ENCODE measurements at places on chromosomes 12 and 14.

DNA sequence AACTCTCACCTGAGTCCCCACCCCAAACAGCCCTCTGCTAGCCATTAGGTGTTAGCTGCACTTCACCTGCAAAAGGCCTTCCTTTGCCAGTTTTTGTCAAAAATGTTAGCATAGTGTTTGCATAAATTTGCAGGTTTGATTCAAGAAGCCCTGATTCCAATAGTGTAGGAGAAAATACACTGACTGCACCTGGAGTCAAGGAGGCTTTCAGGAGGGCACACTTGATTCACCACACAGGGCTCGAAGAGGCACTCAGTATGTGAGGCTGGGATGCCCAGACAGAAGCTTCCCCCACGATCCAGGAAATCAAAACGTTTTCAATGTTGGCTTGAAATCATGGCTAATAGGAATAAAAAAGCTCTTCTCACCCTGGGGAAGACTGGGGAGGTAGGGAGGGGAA lies 40.5 kb upstream of the DDX11 start:
- DNase-seq: no peak

- no peak for DNase-seq
These were observed 72.4 kb downstream of the MAP1LC3B2 start for GRCh38 chr12:116631619-116632018.

GRCh38 chr12:12326262-12326661 lies 23.8 kb downstream of the MANSC1 start:
- DNase-seq: no peak

DNA sequence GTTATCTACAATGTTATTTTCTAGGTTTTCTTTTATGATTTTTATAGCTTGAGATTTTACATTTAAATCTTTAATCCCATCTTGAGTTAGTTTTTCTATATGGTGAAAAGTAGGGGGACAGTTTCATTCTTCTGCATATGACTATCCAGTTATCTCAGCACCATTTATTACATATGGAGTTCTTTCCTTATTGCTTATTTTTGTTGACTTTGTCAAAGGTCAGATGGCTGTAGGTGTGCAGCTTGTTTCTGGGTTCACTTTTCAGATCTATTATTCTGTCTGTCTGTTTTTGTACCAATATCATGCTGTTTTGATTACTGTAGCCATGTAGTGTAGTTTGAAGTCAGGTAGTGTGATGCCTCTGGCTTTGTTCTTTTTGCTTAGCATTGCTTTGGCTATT lies 477.3 kb downstream of the TMEM117 start:
- DNase-seq: no peak

DNA sequence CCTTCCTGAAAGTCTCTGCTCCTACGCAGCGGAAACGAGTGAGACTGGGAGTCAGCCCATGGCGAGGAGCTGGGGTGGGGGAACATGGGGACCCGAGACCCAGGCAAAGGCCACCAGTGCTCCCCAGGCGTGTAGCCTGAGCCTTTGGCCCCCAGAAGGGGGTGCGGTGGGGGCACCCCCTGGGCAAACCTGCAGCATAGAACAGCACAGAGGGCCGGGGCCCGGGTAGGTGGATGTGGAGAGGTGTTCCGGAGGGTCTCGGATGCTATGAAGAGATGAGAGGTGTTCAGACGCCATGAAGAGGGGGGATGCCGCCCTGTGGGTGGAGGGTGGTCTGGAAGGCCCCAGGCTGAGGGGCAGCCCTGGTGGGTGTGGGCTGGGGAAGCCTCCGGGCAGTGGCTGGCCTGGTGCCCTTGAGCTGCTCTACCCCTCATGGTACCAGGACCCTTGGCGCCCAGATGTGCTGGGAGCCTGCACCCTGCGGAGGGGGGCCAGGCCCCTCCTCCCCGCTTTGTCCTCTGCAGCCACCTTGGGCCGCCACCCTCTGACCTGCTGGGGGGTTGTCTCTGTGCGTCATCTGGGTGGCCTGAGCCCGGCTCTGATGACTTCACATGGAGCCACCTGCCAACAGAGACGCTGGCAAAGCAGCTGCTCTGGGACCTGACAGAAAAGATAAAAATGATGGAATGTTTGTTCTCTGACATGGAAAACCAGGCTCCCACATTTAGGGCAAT lies 83.4 kb downstream of the KIF26A start:
- DNase-seq: no peak

DNA sequence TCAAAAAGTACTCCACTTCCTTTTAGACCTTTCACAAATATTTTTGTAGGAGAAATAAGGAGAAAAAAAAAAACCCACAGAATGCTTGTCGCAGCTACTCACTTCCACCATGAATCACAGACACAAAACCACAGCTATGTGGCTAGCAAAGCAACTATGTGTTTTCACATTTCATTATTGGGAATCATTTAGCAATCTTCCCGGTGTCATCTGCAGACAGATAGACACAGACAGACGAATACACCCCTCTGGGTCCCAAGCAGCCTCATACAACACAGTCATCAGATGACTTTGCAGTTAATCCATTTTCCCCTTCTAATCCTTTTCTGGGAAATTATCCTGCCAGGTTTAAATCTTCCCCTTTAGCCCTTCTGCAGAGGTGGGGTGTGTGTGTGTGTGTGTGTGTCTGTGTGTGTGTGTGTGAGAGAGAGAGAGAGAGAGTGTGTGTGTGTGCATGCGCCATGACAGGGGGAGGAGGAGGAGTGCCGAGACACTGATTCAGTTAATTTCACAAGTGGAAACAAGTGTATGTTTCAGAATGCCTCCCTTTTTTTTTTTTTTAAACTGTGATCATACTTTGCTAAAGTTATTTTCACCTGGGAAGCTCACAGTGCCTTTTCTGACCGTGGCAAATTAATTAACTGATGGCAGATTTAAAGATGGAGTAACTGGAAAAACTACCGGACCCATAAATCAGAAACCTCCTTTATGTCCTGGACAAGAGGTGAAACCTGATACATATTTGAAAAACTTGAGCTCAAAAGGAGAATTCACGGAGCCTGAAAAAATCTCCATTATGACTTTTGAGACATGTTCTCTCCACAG lies 39.9 kb downstream of the LTBP2 start:
- peak; percentile 70 for DNase-seq

DNA sequence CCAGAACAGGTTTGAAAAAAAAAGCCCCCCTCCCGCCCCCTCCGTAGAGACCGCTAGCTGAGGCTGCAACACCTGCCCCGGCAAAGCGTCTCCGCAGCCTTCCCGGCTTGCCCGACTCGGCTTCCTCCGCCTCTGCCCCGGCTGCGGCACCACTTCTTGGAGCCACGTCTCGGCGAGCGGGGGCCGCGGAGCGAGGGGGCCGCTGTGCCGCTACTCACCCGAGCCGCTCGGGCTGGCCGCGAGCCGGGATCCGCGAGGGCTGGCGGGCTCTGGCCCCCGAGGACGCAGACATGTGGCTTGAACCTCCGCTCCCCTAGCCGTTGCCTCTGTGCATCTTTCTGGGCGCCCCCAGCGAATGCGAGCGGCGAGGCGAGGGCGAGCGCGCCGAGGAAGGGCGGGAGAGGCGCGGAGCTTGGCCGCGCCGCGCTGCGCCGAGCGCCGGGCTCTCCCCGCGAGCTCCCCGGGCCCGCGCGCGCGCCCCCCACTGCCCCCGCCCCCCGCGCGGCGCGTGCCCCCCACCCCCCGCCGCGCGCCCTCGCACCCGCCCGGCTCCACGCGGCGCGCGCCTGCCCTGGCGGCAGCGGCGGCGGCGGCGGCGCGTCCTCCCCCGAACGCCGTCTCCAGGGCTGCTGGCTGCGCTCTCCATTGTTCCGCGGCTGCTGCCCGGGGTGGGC lies 249.5 kb downstream of the APAF1 start:
- peak; percentile 66 for DNase-seq

GRCh38 chr12:23795494-23795893 lies 154.0 kb downstream of the SOX5 start:
- no peak for DNase-seq

- DNase-seq: no peak
These were observed 104.9 kb downstream of the PDZRN4 start for GRCh38 chr12:41293011-41293410.

- no peak for DNase-seq
These were observed 19.0 kb downstream of the EML1 start for GRCh38 chr14:99812096-99812750.

GRCh38 chr14:83556746-83557453 lies 1973.0 kb upstream of the FLRT2 start:
- DNase-seq: no peak
